ENCODE measurements at places on chromosomes 5 and 9. TPM values are rescaled to one million over a fixed set of nuclear protein-coding genes. Genes with fewer than 3 reads are reported as not detected.

DNA sequence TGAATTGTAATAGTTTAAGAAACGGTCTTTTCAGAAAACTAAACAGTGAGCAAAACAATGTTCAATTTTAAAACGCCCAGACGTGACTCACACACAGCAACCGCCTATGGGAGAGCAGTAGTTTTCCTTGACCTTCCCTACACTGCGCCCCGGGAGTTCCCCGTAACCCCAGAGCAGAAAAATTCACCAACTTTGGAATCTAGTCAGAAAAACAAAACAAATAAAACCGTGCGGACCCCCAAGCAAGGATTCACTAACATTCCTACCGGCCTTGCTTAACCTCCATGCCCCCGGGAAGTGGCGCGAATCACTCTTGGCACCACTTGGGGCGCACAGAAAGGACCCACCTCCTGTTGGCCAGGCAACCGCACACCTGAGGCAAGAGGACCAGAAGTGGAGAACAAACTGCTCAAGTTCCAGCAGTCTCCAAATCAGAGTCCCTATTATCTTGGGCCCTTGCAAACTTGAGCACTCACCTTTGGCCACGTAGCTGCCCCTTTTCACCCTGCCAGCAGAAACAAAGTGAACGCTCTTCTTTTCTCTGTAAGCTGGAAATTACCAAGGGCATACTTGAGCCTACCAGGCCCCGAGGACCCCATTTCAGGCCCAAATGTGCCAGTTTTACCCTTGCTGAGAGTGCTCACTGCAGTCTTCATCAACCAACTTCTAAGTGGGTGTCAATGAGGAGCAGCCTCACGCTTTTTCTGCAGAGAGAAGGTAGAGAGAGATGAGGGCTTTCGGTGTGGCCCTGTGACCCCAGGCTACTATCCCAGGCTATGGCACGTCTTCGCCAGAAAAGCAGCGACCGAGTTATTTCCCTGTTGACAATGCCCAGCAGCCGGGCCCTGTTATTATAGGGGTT is 189.7 kb downstream of the MEF2C start:
- DNase-seq = no peak

GRCh38 chr9:132312873-132313272 is 41.9 kb downstream of the SETX start:
- no peak for DNase-seq

GRCh38 chr5:146399481-146399880 is 47.7 kb upstream of the TCERG1 start:
- DNase-seq = no peak

The CYSRT1 gene
- polyA plus RNA-seq = 1.6 TPM

The OR1N1 gene
- polyA plus RNA-seq = not detected

DNA sequence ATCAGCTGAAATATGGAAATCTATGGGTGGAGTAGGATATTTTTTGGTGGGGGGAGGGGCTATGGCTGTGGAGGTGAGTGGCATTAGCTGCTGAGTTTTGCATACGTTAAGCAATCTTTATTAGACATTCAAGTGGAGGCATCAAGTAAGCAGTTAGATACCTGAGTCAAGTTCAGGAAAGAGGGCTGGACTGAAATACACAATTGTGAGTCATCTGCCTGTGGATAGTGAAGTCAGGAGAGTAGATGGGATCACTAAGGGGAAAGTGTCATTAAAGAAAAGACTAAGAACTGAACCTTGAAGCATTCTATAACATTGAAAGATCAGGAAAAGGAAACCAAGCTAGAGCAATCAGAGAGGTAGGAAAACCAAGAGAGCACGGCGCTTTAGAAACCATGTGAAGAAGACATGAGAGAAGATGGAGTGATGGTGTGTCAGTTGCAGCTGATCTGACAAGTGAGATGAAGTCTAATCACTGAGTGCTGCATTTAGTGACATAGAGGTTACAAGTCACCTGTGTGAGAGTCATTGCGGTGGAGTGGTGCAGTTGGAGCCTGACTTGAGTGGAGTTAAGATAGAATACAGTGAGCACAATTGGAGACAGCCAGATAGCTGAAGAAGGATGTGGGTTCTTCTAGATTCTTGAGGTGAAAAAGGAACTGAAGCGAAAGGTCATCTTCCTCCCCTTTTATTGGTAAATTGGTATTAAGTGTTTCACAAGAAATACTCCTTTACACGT is 88.7 kb downstream of the PIP5K1B start:
- no peak for DNase-seq

- DNase-seq = peak; percentile 66
Measured at GRCh38 chr9:104927216-104927911, 591 bp downstream of the ABCA1 start.

DNA sequence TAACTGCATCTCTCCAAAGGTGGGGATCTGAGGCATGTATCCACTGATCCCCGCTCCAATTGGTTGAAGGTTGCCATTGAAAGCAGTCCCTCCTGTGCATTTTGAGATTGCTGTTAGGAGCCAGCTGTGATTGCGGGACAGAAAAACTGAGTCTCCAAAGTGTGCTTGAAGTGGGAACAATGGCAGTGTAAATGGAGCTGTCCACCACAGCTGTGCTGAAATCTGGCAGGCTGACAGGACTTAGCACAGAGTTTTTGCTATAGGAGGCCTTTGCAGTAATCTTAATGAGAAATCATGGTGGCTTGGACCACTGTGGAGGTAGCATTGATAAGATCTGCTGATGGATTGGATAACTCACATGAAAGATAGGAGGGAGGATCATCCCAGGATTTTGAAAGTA is 3.3 kb downstream of the RNF20 start:
- peak; percentile 37 for DNase-seq

DNA sequence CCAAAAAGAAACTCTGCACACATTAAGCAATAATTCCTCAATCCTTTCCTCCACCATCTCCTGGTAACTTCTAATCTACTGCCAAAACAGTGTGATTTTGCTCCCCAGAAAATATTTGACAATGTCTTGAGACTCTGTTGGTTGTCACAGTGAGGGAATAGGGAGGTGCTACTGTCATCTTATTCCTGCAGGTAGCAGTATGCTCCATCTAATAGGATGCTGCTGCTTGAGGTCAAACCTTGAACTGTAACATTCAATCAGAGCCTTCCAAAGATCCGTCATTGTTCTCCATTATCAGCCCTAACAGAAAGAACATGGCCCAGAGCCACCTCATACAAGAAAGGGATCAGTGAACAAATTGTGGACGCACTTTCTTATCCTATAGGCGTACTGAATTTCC is 514.7 kb upstream of the GRIN3A start:
- no peak for DNase-seq

The ADGRD2 gene
- polyA plus RNA-seq = not detected

GRCh38 chr9:77514886-77515711 is 133.0 kb downstream of the GNA14 start:
- peak; percentile 94 for DNase-seq

- DNase-seq = peak; percentile 85
Measured at GRCh38 chr9:123225374-123225813, 43.0 kb downstream of the STRBP start.

DNA sequence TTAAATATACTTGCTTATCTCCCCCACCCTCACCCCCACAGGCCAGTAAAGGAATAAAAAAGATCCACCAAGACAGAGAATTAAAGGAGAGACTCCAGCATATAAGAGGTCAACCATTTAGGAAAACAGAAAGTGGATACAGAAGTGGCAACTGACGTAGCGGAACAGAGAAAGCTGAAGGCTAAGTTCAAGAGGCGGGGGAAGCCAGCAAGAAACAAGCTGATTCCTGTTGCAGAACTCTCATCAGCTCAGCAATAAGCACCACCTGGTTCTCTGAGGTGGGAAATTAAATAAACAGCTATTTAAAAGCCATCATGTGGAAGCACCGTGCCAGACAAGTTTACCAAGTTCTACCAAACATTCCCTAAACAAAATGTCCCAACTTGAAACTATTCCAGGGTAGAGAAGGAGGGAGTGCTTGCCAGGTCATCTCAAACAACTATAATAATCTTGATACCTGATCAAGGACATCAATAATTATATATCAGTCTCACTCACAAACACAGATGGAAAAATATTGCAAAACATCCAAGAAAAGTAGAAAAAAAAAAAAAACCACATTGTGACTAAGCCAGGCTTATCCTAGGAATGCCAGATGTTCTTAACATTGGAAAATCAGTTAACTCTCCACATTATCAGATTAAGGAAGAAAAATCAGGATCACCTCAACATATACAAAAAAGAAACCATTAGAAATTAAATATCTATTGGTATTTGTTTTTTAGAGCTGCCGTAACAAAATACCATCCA is 7.3 kb upstream of the ARL15 start:
- no peak for DNase-seq

The SLC6A18 gene
- not detected for polyA plus RNA-seq

- DNase-seq = no peak
Measured at GRCh38 chr9:121658591-121658990, 7.2 kb downstream of the DAB2IP start.

DNA sequence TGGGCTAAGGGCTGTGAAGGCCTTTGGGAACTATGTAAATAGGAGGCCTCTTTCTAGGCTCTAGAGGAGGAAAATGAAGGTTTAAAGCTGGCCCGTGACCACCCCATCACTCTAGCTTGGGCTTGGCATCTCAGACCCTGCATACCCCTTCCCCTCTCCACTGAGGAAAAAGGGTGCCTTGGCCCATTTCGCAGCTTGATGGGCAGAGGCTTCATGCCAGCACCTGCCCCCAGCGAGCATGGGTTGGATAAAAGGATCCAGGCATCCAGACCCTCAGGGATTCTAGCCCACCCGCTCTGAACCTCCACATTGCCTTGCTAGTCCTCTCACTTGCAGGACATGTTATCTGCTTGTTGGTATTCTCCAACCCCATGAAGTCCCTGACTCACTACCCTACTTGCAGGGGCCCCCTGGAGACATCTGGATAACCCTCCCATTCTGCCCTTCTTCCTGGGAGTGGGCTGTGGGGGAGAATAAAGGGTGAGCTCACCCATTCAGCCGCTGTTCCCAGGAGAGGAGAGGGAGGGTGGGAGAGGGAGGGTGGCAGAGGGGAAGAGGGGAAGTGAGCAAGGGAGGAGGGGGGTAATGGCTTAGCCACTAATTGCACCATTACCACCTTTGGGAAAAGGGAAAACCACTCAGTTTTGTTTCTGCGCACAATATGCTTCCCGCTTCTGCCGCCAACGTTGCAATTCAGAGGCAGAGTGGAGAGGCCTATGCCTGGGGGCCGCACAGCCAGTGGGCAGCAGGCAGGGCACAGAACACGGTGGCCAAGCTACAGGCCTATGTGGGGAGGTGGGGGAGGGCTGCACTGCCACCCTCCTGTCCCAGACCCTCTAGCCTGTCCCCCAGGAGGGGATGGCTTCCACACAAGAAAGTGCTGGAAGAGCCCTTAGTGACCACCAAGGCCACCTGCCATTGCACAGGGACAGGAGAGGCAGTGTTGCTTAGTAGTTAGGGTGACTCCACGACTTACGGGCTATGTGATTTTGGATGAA is 2.1 kb upstream of the CAMK2A start:
- DNase-seq = no peak

The NR5A1 gene
- polyA plus RNA-seq = not detected

DNA sequence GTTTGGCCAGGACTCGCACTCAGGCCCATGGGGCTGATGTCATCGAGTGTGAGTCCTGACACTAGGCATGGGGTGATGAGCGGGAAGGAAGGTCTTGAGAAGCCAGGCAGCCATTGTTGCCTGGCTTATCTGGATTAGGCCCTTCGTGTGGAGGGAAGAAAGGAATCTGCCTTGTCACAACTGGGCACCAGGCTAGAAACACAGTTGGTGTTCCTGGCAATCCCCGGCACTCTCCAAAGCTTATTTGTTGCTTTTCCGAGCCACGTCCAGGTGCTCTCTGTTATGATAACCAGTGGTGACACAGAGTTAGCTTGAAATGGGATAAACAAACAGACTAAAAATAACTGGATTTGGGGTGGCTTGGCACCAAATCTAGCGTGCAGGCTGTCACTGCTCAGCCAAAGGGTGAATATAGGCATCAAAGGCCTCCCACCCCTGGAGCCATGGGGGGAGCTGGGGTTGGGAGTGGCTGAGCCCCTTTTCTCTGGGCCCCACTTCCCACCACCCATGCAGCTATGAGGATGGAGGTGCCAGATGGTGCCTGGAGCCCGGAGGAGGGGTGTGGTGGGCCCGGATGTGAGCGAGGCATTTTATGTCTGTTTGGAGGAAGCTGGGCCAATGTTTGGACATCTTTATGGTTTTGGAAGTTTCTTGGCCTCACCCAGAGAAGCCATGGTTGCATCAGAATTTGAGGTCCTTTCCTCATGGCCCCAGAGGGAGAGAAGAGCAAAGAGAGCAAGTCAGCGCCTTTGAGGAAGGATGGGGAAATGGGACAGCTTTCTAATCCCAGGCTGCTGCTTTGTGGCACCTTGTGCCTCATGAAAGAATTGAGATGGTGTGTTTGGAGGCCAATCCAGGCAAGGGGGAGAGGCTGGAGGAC is 98.0 kb upstream of the PITX1 start:
- DNase-seq = no peak

DNA sequence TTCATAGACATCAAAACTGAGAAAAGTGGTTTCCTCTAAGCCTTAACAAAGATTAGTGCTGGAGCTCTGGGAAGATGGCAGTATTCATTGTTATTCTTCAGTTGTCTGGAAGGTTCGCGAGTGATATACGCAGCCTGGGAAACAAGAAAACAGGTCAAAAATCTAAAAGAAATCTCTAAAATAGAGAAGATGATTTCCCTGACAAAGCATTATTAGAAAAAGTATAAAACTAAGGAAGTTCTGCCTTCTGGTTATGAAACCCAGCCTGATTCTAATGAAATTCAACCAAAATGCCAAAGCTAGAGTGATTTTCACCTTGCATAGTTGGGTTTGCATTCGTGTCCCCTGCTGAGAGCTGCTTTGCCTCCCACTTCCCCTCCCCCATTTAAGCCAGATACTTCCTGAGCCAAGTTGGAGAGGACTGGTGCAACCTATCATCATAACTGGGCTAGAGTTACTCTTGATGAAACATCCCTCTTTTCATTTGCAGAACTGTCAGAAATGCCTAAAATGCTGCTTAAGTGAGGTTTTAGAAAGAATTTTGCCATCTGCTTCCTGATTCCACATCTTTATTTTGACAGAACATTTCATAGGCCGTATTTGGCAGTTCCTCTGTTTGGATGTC is 48.4 kb downstream of the NDFIP1 start:
- peak; percentile 29 for DNase-seq

The PCDHB15 gene
- 0.55 TPM for polyA plus RNA-seq

The SPOCK1 gene
- 123 TPM for polyA plus RNA-seq

DNA sequence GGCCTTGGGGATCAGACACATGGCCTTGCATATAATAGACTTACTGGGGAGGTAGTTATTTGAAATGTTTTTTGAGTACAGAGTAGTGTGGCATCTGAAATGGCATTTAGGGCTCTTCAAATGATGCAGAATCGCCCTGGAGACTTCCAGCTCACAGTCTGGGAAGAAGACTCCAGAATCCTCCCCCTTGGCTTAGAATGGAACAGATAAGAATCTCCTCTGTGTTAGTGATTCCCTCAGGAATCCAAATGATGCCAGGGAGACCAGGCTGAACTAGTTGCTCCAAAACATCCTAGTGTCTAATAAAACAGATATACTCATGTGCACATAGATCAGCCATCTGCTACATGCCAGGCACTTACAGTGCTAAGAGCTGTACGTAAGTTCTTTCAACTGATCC is 38.6 kb upstream of the SMC5 start:
- DNase-seq = no peak

GRCh38 chr5:36276864-36277263 is 24.8 kb downstream of the RANBP3L start:
- DNase-seq = no peak

GRCh38 chr5:59094864-59095263 is 512.0 kb downstream of the RAB3C start:
- no peak for DNase-seq

GRCh38 chr5:180296771-180297170 is 4.9 kb upstream of the MAPK9 start:
- DNase-seq = no peak
